Activated CD8-positive, alpha-beta memory T cell treated with anti-CD3 and anti-CD28 coated beads for 24 hours (primary cell): ENCODE measurements at places on chromosomes 2 and 18.

GRCh38 chr2:96730212-96730611 lies 9.7 kb downstream of the LMAN2L start:
- DNase-seq, result no peak

- DNase-seq, result no peak
Observed at GRCh38 chr2:172937884-172938712, 137.5 kb upstream of the MAP3K20 start.

DNA sequence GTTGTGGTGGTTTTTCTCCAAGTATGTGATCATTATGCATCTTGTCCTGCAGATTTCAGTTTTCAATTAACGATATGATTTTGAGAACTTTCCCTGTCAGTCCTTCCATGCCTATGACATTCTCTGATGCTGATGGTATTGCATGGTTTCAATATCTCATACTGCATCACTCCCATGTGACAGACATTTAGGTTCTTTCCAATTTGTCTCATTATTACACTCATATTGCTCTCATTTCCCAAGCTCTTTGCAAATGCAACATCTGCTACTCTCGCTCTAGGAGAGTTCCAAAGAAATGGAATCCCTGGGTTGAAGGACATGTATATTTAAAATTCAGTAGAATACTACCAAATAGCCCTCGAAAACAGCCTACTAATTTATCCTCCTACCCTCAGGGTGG lies 125.5 kb downstream of the MARCHF4 start:
- no peak for DNase-seq

- DNase-seq, result no peak
Observed at GRCh38 chr2:168645696-168646338, 156.6 kb upstream of the NOSTRIN start.

DNA sequence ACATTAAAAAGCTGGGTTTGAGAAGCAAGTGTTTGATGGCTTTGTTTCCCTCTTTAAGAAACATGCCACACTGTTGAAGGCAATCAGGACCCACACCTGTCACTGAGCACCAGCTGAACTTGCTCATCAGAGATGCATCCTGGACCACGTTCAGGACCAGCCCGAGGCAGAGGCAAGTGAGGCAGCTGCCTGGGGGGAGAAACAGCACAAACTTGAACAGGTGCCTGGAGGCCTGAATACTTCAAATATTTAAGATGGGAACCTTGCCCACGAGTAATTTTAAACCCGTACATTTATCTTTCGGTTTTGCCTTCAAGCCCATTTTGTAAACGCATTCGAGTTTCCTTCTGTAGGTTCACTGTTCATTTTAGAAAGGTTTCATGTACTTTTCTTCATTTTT lies 421.3 kb downstream of the NYAP2 start:
- DNase-seq, result no peak

- DNase-seq, result no peak
Observed at GRCh38 chr2:196413821-196414274, 225.7 kb upstream of the CCDC150 start.

DNA sequence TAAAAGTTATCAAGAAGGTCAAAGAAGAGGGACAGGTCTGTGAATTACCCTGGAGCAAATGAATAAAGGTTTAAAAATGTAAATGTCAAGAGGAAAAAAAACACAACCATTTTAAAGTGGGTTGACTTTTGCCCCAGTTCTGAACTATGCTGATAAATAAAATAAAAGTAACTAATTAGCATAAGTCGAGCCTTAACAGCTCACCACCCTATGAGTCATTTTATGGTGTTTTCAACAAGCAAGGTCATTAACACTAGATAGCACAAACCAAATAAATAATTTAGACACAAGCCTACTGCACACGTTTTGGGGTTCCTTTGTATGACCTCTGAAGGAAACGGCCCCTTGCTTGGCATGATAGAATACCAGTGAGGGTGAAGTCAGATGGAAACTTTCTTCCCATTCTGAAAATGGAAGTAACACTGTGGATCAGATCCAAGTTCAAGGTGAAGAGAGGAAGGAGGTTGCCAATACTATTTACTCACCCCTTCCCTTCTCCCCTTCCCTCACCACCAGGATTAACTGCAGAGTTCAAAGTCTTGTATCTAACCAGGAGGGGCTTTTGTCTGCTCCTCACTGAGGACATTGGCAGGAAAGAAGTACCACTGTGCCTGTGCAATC lies 380.0 kb upstream of the ACVR2A start:
- DNase-seq, result no peak

DNA sequence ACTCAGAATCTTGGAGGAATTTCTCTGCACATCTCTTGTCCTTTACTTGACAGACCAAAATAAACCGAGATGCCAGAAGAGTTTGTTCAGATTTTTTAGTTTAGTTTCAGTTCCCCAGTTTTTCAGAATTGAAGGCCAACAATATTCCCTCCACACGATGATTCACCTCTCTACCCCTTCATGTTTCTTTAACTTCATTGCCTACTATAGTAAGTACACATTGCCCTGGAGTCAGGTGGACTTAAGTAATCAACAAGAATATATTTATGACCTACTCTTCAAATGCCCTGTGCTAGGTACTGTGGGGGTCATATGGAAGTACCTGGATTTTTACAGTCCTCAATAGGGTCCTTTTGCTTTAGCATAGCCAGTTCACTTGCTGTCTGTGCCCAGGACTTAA lies 79.6 kb upstream of the CTLA4 start:
- no peak for DNase-seq

GRCh38 chr2:135245071-135245470 lies 193.0 kb downstream of the RAB3GAP1 start:
- no peak for DNase-seq

DNA sequence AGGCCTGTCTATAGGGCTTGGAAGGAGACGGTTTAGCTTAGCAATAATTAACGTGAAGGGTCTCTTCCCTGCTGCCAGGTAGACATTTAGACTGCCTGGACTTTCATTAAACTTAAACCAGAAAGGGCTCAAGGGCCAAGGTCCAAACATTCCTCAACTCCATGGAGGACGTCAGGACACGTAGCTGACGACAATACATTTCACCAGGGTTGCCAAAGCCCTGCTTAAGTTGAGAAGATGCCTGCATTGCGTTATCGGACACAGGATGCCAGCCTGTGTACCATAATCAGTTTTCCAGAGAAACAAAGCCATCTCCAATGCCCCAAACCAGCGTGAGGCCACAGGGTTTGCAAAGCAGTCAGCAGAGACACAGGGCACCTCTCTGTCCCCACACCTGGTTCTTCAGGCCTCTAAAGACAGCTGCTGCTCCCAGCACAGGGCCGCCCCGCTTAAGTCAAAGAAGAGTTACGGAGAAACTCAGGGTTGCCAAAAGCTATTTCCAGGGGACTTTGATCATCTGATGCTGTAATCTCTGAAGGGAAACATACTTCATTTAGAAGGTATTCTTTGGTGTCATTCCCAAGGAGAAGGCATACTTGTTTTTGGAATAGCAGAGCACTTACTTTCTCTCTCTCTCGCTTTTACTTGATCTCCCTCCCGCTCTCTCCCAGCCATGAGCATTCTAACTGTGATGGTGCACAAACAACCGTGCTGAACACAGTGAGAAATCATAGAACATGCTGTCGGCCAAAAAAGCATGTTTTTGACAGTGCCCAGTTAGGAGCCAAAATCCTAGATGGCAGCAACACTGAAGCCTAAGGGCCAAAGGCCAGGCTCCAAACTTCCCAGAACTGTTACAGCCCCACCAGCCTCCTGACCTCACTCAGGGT lies 46.0 kb downstream of the TTC32 start:
- DNase-seq, result no peak

DNA sequence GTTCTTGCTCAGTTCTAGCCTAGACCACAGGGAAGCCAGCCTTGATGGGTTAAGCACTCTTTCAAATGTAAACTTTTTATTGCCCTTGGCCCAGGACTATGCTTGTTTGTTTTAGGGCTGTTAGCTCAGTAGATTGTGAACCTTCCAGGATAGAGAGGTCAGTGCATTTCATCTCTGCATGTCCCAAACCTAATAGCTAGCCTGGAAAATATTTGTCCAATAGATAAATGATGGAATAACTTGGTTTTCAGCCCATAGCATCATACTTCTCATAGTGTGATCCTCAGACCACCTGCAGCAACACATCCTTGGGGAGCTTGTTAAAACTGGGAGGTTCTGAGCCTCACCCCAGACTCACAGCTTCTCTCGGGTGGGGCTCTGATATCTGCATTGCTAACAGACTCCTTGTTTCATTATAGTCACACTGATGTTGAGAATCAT lies 59.8 kb downstream of the TRIB2 start:
- DNase-seq, result no peak

DNA sequence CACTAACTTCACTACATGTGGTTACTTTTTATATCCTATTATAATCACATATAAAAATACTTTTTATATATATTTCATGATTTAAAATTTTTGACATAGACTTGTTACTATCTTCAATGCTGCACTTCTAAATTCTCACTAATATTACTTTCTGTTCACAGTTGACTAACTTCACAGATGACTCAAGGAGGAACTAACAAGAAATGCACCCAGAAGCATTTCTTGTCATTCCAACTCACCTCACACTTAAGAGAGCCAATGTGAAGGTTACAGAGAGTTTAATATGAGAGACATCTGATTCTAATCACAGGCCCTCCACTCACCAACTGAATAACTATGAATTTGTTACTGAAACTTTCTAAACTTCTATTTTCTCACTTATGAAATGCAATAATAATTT lies 399.8 kb upstream of the SLC8A1 start:
- no peak for DNase-seq

- DNase-seq, result no peak
Observed at GRCh38 chr18:30960661-30961060, 81.9 kb downstream of the DSC3 start.
